ENCODE measurements at places on chromosomes 7 and 10. TPM values are rescaled to one million over a fixed set of nuclear protein-coding genes. Genes with fewer than 3 reads are reported as not detected.

RAMP3 gene
- 183 TPM for total RNA-seq

NAT16 gene
- not detected for total RNA-seq

FBXL13 gene
- 3.4 TPM for total RNA-seq

NOS3 gene
- total RNA-seq, result 15.1 TPM

EPO gene
- total RNA-seq, result not detected

MCM7 gene
- total RNA-seq, result 48.0 TPM

ITIH5 gene
- 14.8 TPM for total RNA-seq

RNLS gene
- 9.6 TPM for total RNA-seq

CABCOCO1 gene
- total RNA-seq, result 3.5 TPM

PALS2 gene
- 9.8 TPM for total RNA-seq

HECTD2 gene
- 8.4 TPM for total RNA-seq

ZNF3 gene
- 23.0 TPM for total RNA-seq

CPA5 gene
- not detected for total RNA-seq

OR2A1 gene
- total RNA-seq, result 0.15 TPM

ZNF394 gene
- 32.9 TPM for total RNA-seq

TLX1 gene
- total RNA-seq, result not detected

GATA3 gene
- total RNA-seq, result 4.6 TPM

CALHM3 gene
- total RNA-seq, result not detected

NKX1-2 gene
- not detected for total RNA-seq

SUN3 gene
- not detected for total RNA-seq

ZNF467 gene
- 23.0 TPM for total RNA-seq

SLC39A12 gene
- 0.41 TPM for total RNA-seq

CRCP gene
- total RNA-seq, result 35.5 TPM

SYT15 gene
- 34.5 TPM for total RNA-seq

MLLT10 gene
- total RNA-seq, result 48.8 TPM

SLC29A3 gene
- total RNA-seq, result 13.2 TPM

TMEM106B gene
- 38.7 TPM for total RNA-seq

H2BK1 gene
- not detected for total RNA-seq

UNC5B gene
- total RNA-seq, result 22.2 TPM

LIPM gene
- not detected for total RNA-seq

PNLIP gene
- not detected for total RNA-seq

OR6B1 gene
- total RNA-seq, result not detected

SPACDR gene
- 1.7 TPM for total RNA-seq

RPEL1 gene
- total RNA-seq, result 0.30 TPM

FAM24B gene
- 3.8 TPM for total RNA-seq

NFE2L3 gene
- 4.8 TPM for total RNA-seq

HOXA3 gene
- 4.6 TPM for total RNA-seq

TEX36 gene
- total RNA-seq, result not detected

OPN4 gene
- not detected for total RNA-seq

CCM2 gene
- total RNA-seq, result 45.7 TPM

NPFFR1 gene
- 1.0 TPM for total RNA-seq

CNNM1 gene
- total RNA-seq, result 0.35 TPM

ADIRF gene
- 158 TPM for total RNA-seq

TUBAL3 gene
- total RNA-seq, result not detected
